ENCODE measurements at places on chromosomes 7 and 10.
A peak's percentile ranks its signal among the peaks of the same experiment; 100 is the strongest.

- no peak for DNase-seq
Observed at GRCh38 chr7:3233301-3233700, 67.8 kb upstream of the SDK1 start.

GRCh38 chr10:4396401-4397283 is 429.4 kb upstream of the AKR1E2 start:
- no peak for DNase-seq

DNA sequence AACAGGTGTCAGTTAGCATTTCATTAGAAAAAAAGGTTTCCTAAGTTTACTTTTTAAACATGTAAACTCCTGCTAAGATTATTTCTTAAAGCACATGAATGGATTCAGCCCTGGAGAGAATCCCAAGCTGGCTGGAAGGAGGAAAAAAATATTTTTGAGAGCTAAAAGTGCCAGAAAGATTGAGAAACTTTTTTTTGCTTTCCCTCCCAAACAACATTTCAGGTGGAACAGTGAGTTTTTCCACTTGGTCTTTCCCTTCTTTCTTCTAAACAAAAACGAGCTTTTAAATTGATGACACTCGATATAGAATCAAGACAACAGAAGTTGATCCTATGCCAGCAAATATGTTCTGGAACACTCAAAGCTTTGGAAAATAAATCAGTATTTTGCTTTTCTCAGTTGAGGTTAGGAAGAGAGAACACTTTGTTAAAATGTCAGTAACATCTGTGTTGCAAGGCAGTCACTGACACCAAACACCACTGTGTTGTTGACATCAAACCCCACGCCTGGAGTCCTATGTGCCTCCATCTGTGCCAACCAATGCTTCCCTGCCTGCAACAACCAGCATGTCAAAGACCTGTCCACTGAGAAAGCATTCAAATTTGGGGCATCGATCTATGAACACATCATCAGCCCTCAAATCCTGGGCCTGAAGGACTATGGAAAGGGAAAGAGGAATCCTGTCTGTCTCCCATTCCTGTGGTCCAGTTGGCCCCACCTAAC is 22.9 kb upstream of the INSIG1 start:
- DNase-seq, result no peak

DNA sequence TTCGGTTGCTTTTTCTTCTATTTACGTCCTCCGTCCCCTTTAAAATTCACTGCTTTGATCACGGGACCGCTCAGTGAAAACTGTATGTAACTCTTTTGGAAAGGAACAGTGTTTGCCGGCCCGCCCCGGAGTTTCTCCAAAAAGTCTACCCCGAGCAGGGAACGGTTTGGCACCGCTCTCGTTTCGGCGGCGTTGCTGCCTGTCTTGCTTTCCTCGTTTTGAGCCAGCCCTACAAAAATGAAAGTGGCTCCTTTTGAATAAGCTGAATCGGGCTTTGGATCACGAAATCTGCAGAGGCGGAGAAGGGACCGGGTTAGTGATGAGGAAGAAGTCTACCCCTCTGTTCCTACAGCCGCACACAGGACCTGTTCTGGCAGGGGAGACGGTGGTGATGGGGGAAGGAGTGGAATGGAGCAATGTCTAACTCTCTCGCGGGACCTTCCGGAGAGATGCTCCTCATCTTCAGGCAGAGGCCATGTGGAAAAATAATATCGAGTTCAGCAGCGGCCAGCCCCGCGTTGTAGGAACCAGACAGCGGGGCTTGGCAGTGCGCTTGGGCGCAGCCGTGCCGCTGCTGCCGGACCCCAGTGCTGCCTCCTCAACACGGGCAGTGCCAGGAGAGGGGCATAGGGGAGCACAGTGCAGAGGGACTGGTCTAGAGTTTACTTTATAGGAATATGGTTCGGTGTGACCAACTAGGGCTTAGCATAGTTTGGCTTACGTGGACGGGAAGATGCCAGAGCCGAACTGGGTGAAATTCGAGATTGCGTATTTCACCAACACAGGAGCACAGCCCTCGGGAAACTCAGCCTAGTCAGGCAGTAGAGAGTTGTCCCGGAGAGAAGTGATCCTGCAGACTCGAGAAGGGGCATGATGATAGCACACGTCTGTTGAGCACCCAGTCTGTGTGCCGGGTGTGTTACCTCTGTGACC is 1.4 kb downstream of the HTRA1 start:
- DNase-seq, result no peak

DNA sequence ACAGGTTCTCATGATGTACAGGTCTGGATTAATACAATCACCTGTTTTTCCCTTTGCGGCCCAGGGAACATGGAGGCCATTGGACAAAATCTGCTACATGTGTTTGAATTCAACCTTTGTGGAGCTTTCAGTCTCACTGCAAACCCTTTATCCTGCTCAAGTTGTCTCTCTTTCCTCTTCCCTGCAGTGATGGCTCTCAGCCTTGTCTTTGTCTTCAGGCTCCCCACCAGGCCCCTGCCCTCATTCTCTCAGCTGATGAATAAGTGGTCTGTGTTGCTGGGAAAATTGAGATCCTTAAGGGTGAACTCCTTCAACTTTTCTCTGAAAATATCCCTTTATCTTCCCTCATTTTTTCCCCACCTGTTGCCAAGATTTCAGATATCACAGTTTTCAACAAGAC is 791.2 kb downstream of the GRID1 start:
- no peak for DNase-seq

- DNase-seq, result no peak
Observed at GRCh38 chr7:106354822-106355221, 70.0 kb upstream of the NAMPT start.

GRCh38 chr7:150946421-150947240 is 31.5 kb downstream of the KCNH2 start:
- DNase-seq, result no peak

- DNase-seq, result no peak
Observed at GRCh38 chr10:89503652-89504370, 31.6 kb downstream of the SLC16A12 start.

DNA sequence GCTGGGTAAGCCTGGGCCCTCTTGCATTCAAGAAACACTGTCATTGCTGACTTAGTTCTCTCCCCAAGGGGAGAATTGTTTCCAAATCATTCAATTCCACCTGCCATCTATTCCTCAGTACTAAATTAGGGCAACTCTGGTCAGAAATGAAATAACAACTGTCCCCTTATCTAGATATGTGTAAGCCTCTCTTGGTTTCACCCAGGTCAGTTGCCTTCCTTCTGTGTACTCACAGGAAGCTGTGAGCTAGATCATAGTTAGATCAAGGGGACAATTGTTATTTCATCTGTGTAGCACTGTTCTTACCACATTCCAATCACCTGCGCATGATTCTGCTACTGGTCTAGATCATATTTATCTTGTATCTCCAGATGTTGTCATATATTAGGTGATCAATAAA is 483.0 kb upstream of the SORCS1 start:
- no peak for DNase-seq

DNA sequence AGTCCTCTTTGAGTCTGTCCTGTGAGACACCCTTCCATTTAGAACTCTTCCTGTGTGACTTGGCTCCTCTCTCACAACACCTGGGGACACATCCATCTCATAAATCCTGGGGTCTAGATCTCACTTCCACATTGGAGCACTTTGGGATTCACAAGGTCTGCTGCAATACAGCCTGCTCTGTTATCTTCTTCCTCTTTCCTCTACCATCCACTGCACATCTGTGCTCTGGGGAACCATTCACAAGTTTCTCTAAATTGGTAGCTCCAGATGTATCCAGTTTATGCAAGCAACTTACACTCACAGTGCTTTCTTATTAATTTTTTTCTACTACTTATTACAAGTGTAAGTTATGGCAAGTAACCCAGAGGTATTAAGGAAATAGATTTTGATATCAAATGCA is 5.5 kb upstream of the FIGNL1 start:
- DNase-seq, result no peak

GRCh38 chr7:74365322-74366022 is 76.3 kb downstream of the CLIP2 start:
- DNase-seq, result peak; percentile 45

DNA sequence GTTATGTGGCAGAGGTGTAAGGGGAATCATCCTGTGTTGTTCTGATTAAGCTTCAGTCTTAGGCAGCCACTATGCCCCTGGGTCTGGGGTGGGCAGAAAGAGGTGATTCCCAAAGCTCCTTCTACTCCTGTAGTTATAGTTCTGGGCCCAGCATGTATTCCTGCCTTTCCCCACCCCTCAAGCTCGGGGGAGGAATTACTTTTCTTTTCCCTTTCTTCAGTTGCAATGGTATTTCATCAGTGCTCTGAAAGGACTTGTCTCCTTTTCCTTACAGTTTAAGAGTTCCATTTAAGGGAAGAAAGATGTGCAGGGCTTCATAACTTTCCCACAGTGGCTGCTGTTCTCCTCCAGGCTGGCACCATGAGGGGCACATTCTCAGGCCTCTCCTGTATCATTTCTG is 94.2 kb downstream of the MTPAP start:
- no peak for DNase-seq

DNA sequence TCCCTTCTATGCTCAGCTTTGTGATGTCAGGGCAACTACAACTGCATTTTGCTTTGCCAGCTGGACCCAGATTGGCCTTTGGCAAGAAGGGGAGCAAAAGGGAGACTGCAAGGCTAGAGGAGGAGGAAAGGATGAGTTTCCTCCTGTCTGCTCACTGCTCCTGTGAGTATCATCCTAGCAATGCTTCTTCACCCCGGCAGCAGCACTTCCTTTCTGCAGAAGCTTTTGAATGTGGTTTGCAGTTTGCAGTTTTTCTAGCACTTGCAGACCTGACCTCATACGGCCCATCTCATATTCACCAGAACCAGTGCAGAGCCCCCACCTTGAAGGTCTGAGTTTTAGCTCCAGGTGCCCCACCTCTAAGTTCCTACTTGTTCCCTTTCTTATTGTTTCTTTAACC is 14.8 kb downstream of the C7orf33 start:
- no peak for DNase-seq

DNA sequence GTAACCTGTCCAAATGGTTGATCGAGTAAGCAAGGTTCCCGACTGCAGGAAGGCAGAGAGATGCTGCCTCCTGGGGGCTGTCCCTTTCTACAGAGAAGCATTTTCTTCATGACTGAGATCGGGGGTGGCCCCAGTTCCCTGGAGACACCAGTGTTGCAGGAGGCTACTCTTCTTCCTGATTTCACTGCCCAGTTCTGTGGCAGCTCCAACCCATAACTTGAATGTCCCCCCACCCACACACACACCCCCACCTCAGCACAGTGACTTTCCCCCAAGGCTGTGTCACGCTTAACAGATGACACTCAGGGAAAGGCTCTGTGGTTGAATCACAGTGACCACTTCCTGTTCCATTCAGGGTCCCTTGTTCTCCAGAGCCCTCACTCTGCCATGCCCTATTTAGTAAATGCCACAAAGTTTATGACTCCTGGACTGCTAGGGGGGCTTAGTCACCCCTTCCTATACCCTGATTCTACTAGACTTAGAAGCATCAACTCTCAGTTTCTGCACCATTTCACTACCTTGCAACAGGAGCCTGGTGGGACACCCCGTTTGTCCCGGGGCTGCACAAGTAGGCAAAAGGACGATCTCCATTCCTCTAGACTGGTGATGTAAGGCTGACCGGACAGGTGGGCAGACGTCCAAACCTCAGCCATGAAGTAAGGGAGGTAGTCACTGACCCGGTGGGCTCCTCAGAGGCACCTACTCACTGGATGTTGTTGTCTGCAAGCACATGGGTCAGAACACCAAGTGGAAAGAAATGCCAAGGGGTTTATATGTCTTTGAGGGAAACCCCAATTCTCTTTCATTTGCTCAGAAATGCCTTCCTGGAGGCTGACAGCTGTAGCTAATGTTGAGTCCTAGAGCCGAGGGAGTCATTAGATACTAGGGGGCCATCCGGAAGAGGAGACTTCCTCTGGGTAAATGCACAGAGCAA is 31.3 kb upstream of the SMC3 start:
- DNase-seq, result no peak

- DNase-seq, result no peak
Observed at GRCh38 chr10:79490400-79491142, 21.8 kb upstream of the EIF5AL1 start.

DNA sequence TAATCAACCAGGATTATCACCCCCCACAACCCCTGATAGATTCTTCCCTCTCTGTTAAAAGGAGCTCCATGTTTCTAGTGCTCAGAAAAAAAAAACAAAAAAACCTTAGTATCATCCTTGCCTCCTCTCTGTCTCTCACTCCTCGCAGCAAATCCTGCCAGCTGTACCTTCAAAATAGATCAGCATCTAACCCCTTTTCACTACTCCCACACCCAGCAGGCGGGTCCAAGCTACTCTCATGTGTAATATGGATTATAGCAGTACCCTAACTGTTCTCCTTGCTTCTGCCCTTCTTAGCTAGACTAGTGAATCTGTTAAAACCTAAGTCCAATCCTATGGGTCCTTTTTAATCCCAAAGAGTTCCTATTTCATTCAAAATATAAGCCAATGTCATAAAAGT is 667.4 kb downstream of the MAGI2 start:
- no peak for DNase-seq

- DNase-seq, result no peak
Observed at GRCh38 chr10:31087851-31088250, 56.2 kb upstream of the ZNF438 start.

- no peak for DNase-seq
Observed at GRCh38 chr7:64947252-64948000, 43.4 kb downstream of the ZNF117 start.

GRCh38 chr7:123748171-123748733 is 551 bp downstream of the WASL start:
- DNase-seq, result no peak

DNA sequence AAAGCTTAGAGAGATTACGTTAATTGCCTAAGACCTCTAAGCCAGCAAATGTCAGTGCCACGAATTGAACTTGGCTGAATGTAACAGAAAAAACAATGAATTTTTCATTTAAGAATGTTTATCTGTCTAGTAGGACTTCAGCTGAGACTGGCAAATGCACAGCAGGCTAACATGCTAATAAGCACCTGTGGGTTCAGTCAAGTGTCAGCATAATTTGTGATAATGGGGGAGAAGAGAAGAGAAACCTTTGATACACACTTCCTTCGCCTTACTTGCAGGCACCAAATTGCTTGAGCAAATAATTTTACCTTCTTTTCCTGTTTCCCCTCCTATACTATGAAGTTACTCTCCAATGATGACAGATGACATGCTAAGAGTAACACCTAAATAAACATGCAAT is 1136.5 kb upstream of the SORCS1 start:
- DNase-seq, result no peak

DNA sequence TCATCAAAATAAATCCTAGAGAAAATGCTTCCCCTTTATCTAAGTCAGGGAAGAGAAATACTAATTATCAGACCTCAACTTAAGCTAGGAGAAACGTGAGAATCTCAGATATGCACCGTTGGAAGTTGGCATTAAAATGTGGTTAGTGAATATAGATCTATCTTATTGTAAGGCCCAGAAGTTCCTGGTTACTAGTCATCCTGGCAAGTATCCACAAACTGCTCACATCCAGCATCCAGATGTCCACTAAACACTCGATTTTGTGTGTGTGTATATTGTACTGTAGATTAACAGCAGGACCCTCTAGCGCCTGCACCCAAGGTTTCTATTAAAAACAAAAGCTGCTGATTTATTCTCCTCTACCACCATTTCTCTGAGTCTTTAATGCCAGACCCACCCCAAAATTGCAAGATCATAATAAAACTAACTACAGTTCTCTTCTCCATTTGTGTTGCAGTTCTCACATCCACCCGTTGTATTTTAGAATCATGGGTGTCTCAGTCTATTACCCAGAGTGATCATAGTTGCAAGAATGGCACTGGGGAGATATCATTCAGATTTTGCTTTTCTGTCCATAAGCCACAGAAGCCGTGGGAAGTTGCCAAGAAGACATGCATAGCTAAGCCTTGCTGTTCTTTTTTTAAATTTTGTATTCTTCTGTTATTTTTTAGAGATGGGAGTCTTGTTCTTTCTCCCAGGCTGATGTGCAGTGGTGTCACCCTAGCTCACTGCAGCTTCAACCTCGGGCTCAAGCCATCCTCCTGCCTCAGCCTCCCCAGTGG is 165.4 kb downstream of the KIAA1217 start:
- DNase-seq, result no peak

Data from NCI-H446 treated with DMSO at 0.1 percent for 48 hours (cell line).